Liver (tissue), 10 donors: ENCODE measurements at places on chromosomes 1 and 21. TPM values are rescaled to one million over a fixed set of nuclear protein-coding genes. Genes with fewer than 3 reads are reported as not detected.

Gene UBR4
- polyA plus RNA-seq, result 45.4 TPM

Gene PLA2G5
- 2.9 TPM for polyA plus RNA-seq

Gene GSTM3
- 30.1 TPM for polyA plus RNA-seq

Gene CFHR5
- 18.0 TPM for polyA plus RNA-seq

Gene ARHGAP30
- polyA plus RNA-seq, result 3.5 TPM

Gene GPR153
- polyA plus RNA-seq, result 3.3 TPM

Gene HEYL
- 1.3 TPM for polyA plus RNA-seq
